Lung (tissue), 17 donors: ENCODE measurements at places on chromosomes 5 and 9.

DNA sequence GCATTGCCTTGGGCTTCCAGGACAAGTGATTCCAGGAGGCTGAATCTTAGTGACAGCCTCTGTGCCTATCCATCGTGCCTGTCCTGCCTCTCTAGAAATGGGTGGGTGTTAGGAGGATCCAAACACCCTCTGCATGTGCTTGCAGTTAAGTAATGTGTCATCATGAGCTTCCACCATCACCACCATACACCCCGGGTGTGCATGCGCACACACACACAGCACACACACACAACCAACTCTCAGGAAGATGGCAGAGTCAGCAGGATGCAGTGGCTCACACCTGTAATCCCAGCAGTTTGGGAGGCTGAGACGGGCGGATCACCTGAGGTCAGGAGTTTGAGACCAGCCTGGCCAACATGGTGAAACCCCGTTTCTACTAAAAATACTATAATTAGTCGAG lies 22.8 kb upstream of the CERCAM start:
- no peak for DNase-seq

DNA sequence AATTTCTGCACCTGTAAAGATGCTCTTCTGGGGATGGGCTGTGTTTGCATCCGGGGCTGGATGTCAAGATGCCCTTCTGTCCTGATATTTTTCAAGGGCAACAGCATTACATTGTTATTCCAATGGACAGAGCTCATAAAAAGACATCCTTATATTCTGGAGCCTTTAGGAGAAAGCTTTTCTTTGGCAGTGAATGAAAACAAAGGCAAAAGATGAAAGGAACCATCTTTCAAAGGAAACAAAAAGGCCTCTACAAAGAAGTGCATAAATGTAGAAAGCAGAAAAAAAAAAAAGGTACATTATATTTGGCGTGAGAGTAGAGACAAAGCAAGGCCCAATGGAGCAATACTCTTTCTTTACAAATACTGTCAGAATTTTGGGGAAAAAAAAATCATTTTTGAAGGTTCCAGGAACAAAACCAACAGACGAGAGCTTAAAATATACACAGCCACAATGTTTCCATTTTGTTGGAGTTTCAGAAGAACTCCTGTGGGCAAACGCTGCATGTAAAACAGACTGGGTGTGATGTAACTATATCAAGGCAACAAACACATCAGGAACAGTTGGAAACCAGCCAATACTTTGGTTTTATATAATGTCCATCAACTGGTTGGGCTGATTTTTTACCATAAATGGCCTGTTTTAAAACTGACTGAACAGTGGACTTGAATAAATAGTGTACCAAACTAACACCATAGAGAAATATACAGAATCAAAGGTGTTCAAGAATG lies 885.6 kb upstream of the DMAC1 start:
- peak; percentile 52 for DNase-seq

DNA sequence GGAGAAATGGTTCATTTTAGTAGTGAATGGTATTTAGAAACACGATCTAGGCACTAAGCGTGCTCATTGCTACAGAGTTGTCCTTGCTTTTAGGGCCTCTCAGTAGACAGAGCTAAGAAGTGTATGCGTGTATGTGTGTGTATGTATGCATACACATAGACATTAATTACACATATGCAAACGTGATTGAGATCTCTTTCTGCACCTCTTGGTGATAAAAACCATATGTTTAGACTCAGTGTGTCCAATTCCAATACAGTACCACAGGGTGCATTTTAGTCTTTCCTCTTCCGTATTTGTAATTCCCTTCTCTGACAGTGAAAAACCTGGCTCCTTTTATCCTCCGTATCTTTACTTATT lies 13.1 kb downstream of the TRIO start:
- no peak for DNase-seq

DNA sequence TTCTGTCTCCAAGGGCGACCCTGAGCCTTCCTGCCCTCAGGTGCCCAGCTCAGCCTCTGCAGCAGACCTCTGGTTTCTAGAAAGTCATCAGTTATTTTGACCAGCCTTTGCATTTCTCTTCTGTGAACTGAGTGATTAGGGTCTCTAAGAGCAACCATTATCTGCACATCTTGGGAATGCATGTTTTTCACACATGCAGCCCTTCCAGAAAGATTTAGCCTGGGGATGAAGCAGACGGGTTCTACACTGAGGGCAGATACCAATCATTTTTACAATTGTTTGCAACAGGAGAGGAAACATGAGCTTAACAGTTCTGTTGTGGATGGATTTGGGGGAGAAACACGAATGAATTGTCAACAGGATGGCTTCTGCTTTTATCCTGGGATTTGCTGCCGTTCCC lies 90.1 kb upstream of the PITX1 start:
- no peak for DNase-seq

GRCh38 chr5:15995341-15996052 lies 184.1 kb downstream of the MARCHF11 start:
- peak; percentile 86 for DNase-seq

GRCh38 chr5:138468133-138468965 lies 3.1 kb downstream of the EGR1 start:
- peak; percentile 54 for DNase-seq

DNA sequence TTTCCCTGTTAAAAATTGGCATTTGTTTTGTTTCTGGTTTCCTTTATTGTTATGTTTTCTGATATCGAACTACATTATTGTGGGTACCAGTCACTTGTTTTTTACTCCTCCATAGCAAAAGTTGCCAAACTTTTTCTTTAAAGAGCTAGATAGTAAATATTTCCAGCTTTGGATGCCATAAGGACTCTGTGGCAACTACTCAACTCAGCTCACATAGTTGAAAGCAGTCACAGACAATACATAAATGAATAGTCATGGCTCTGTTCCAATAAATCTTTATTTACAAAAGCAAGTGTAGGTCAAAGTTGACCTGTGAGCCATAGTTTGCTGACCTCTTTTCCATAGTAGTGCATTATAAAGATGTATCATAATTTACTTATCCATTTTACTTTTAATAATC lies 305.0 kb downstream of the RASEF start:
- peak; percentile 26 for DNase-seq

- DNase-seq: peak; percentile 72
Measured at GRCh38 chr5:151093476-151093889, 12.6 kb upstream of the TNIP1 start.

DNA sequence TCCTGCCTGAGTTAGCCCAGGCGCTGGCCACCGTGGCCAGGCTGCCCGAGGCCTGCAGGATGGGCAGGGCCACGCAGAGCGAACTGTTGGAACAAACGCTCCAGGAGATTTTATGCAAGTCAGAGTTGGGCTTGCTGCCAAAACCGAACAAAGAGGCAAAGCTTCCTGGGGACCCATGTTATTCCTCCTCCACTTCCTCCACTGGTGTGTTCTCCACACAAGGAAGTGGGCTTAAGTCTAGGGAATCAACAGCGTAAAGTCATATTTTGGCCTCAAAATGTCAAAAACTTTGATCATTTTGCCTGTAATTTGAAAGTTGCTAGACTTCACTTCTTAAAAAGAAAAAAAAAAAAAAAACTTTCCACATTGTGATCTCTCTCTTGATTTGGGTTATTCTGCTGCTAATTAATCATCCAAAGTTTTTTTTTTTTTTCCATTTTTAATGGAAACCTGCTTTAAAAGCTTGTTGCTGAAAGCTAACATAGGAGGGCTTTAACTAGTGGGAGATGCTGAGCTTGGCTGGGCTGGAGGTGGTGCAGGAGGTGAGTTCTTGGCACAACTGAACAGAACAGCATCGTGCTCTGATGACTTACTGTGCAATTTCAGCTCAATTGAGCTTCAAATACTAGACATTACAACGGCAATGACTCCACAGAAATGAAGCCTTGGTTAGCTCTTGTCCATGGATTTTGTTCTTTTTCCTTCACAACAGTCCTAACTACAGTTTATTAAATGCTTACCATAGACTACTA lies 73.0 kb downstream of the PTPDC1 start:
- peak; percentile 75 for DNase-seq

GRCh38 chr9:125844611-125845010 lies 97.4 kb downstream of the PBX3 start:
- no peak for DNase-seq

- no peak for DNase-seq
Measured at GRCh38 chr5:116480894-116481510, 93.6 kb downstream of the SEMA6A start.

GRCh38 chr9:137243626-137244485 lies 2.8 kb downstream of the TUBB4B start:
- DNase-seq: no peak

GRCh38 chr5:175487514-175488222 lies 9.3 kb downstream of the SFXN1 start:
- no peak for DNase-seq

DNA sequence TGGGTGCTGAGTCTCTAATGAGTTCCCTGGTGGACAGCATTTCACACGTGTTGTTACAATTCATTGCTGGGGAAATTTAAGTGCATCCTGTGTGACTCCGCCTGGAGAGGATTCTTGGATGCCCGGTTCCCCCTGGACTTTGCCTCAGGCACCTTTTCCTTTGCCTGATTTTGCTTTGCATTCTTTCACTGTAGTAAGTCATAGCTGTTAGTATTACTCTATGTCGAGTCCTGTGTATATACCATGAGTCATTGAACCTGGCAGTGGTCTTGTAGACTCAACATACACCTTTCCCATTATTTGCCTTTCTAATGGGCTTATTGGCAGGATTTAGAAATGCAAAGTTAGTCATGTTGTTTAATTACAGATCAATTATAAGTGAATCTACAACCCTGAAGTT lies 81.9 kb upstream of the DHFR start:
- no peak for DNase-seq

DNA sequence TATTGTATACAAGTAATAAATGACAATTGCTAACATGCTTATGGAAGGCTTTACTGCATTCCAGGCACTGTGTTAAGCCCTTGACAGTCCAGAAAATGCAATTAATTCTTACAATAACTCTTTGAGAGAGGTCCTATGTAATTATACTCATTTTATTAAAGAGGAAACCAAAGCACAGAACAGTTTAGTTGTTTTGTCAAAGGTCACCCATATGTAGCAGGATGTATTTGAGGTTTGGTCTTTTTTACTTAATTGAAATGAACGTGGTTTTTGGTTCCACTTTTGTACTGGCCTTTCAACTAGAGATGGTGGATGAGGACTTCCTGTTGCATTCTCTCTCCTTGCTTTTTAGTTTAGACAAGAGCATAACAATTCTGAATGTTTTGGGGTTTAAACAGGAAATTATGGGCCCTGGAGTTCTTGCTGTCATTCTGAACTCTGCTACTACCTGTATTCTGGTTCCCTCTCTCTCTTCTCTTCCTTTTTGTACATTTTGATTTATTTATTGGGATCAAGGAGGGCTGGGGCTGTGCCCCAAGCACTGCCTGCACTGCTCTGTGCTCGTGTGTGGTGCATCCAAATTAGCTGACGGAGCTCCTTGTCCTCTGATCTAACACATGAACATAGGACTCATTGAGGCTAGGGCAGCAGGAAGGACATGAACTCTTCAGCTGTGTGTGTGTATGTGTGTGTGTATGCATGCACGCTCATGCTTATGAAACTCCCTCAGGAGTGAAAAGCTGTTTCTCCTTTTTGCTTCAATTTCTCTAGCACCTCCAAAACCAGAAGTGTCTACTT lies 47.4 kb downstream of the SLC28A3 start:
- no peak for DNase-seq

- peak; percentile 53 for DNase-seq
Measured at GRCh38 chr9:13608451-13608850, 329.0 kb upstream of the MPDZ start.

DNA sequence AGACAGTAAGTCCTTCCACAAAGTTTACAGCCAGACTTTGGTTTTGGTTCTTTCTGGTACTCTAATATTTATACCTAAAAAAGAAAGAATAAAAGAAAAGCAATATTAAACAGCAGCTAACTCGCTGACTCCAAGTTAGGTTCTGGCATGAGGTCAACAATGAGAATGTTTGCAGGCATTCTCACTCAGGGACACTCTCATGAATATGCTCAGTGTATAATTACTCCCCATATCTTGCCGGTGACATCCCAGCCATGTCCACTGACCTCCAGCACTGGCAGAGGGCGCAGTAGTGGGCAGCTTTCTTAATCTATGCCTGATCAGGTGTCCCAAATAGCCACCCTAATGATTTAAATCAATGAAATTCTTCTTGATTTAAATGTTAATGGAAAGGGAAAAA lies 151.5 kb downstream of the BNC2 start:
- peak; percentile 74 for DNase-seq

- peak; percentile 68 for DNase-seq
Measured at GRCh38 chr9:13443346-13444244, 164.1 kb upstream of the MPDZ start.

- no peak for DNase-seq
Measured at GRCh38 chr5:154575546-154576428, 97.8 kb upstream of the HAND1 start.

DNA sequence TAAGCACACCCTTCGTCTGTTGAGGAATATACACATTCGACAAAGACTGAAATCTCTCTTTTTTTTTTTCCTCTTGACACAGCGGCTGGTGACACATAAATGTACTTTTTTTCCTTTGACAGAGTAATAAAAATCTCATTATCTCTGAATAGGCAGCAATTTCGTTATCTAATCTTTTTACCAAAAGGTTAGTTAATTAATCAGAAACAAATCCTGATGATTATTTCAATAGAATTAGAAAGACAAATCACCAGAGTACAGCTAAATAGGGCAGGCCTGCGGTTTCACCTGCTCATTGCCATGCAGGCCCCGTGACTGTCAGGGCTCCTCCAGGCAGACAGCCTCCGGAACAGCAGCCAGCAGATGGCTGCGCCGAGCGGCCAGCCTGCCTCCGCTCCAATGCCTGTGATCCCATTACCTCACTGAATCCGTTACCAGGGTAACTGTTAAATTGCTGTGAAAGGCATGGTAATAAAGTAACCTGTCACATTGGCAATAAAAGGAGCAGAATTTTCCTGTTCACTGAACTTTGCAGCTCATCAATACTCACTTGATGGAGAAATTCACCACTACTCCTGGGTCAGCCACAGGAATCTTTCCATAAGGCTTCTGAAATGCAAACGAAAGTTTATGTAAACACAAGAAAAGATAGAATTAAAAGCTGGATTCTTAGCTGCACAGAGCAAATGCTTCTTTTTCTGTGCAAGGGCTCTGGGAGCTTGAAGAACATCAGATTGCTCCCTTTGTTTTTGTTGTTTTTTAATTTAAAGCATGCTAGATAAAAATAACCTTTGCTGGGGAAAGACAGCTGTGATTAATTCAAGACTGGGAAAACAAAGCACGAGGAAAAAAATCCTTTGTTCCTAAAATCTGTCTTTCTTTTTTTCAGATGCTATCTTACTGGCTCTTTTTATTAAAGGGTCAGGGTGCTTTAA lies 666.4 kb upstream of the ZNF608 start:
- peak; percentile 87 for DNase-seq
